ENCODE measurements at places on chromosomes 3 and 15.

GRCh38 chr15:67587331-67587730 is 44.8 kb downstream of the MAP2K5 start:
- no peak for DNase-seq

- no peak for DNase-seq
Measured at GRCh38 chr3:134622806-134623365, 27.9 kb downstream of the KY start.

DNA sequence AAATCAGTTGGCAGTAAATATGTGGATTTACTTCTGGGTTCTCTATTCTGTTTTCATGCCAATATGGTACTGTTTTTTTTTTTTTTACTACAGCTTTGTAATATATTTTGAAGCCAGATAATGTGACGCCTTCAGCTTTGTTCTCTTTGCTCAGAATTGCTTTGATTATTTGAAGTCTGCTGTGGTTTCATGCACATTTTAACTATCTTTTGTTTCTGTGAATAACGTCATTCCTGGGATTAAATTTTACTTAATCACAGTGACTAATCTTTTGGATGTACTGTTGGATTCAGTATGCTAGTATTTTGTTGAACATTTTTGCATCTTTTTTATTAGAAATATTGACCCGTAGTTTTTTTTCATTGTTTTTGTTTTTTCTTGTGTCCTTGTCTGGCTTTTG is 576.5 kb downstream of the ZNF385D start:
- DNase-seq, result no peak

DNA sequence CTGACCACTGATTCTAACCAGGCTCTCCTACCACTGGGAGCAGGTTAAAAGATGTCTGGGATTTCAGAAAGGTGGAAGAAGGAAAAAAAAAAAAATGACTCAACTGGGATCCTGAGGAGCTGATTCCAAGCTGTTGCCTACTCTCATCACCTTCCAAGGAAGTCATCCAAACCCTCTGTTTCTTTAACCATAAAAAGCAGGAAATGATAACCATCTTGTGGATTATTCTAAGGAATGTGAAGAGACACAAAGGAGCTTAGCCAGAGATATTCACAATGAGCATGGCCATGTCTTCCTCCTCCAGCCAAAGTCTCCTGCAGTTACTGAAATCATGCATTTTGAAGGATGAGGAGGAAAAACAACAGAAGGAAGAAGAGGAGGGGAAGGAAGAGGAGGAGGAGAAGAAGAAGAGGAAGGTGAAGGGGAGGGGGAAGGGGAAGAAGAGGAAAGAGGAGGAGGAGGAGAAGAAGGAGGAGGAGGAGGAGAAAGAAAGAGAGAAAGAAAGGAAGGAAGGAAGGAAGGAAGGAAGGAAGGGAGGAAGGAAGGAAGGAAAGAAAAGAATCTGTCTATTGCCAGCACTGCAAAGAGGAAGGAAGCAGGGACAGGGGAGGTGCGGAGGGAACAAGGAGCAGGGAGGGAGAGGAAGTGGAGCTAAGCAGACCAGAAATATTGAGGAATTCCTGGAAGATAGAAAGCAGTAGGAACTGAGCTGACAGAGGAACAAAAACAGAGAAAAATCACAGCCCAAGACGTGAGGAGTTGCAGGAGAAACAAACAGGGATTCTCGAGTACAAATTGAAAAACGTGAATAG is 229.2 kb downstream of the UACA start:
- no peak for DNase-seq

GRCh38 chr3:123305192-123305591 is 103.4 kb downstream of the SEC22A start:
- DNase-seq, result no peak
